ENCODE measurements at places on chromosomes 4 and X.

DNA sequence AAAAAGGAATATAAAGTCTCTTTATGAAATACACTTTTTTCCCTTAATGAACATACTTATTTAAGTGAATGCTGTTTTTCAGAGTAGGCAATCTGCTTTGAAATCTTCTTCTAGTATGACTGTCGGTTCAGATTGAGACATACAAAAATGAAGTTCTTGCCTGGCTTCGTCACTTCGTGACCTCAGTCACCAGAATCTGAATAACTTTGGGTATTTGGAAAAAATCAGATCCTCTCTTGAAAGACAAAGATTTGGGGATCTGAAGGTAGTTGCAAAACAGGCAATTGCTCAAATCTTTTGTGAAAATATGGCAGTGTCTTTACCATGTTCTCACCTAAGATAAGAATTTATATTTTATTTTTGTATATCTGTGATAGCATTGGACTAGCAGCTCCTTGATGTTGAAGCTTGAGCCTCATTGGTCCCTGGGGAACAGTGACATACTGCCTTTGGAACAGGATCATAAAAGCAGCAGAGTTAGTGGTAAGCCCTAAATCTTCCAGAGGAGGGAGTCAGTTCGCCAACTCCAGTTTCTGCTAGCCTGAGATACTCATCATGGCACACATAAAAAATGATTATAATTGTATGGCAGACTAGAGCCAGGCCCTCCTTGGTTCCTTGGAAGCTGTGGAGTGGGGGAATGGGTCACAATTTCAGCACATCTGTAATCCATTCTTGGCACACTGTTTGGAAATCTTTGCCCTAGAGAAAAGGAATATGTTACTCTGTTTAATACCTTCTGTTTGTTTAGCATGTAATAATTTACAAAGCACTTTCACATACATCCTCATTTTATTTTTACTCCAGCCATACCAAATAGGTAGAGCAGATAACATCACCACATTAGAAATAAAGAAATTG is 5.0 kb downstream of the ARFIP1 start:
- peak; percentile 30 for DNase-seq

GRCh38 chrX:52608961-52609360 is 45.7 kb downstream of the SSX7 start:
- DNase-seq: no peak

DNA sequence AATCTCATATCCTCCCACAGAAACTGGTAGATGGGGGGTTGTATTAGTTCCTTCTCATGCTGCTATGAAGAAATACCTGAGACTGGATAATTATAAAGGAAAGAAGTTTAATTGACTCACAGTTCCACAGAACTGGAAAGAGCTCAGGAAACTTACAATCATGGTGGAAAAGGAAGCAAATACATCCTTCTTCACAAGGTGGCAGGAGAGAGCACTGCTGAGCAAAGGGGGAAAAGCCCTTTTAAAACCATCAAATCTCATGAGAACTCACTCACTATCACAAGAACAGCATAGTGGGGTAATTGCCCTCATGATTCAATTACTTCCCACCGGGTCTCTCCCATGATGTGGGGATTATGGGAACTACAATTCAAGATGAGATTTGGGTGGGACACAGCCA is 250.5 kb upstream of the GPRIN3 start:
- DNase-seq: peak; percentile 32

DNA sequence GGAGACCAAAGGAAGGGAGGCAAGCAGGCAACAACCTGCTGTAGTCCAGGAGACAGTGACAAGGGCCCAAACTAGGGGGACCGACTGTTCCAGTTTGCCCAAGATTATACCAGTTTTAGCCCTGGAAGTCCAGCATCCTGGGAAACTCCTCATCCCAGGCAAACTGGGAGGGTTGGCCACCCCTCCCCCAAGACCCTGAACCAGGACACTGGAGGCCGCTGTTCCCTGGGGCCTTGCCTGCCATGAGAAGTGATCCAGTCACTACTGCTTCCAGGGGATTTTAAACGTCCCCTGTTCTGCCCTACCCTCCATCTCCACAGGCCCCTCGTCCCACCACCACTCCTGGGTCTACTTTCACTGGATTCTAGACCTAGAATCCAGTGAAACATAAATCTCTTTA is 4.3 kb upstream of the DGAT2L6 start:
- no peak for DNase-seq

GRCh38 chr4:140106289-140106844 is 47.6 kb downstream of the MAML3 start:
- peak; percentile 54 for DNase-seq

DNA sequence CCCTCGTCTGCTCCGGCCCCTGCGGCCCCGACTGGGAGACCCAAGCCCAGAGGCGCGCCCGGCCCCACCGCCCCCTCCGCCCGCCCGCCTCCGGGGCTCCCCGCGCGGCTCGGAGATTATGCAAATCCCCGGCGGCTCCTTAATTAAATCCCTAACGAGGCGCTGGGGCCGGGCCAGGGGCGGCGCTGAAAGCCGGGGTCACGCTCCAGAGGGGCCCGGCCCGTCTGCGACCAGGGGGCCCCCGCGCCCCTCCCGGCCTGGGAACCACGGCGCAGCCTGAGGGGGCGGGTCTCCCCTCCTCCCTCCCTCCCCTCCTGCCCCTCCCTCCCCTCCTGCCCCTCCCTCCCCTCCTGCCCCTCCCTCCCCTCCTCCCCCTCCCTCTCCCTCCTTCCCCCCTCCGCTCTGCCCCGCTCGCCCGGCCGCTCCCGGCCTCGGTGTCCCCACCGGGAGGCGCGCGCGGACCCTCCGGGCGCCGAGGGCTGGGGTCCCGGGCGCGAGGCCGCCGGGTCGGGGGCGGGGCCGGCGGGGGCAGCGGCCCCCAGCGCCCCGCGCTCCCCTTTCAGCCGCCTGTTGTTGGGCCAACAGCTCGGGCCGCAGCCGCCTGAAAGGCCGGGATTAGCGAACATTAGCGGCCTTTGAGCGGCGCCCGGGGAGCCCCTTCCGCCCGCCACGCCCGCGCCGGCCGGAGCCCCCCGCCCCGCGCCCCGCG is 25.9 kb upstream of the FGFR3 start:
- DNase-seq: no peak

Data from bronchial epithelial cell (primary cell).